ENCODE measurements at places on chromosomes 3 and 15.
A peak's percentile ranks its signal among the peaks of the same experiment; 100 is the strongest.

- DNase-seq: no peak
These were observed 42.7 kb downstream of the BFSP2 start for GRCh38 chr3:133442518-133442917.

GRCh38 chr15:49877117-49877872 is 241.7 kb downstream of the ATP8B4 start:
- DNase-seq: no peak

- no peak for DNase-seq
These were observed 69.4 kb upstream of the LIPC start for GRCh38 chr15:58362262-58362922.

DNA sequence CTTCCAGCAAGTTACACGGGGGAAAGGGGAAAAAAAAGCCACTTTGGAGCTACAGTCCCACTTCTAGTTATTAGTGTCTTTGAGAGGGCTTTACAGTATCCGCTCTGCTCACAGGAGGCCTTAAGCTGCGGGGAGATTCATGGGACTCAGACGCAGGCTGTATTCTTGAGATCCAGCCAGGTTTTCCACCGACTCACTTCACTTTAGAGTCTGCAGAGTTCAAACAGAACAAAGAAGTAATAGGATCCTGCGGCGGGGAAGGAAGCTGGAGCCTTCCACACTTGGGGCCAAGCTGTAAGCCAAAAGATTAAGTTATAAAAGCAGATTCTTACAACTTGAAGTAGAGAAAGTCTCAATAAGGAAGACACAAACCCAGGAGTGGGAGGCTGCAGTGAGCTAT is 60.2 kb upstream of the FAM174B start:
- no peak for DNase-seq

- DNase-seq: no peak
These were observed 60.9 kb upstream of the PYGO1 start for GRCh38 chr15:55649058-55649423.

DNA sequence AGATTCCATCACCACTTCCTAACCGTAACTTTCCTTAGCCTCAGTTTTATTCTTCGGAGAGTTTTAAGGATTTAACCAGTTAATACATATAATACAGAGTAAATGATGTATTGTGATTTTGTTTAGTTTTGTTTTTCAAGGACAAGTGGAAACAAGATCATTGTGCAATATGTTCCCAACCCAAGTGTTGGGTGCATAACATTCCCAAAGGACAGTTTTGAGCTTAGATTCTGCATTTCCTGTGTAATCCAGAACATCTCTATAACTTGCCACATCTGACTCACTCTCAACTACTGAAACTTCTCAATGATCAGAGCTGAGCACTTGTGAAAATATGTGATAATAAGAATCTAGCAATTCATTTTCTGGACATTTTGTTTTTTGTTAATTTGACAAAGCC is 466.1 kb upstream of the PPP2R3A start:
- no peak for DNase-seq

GRCh38 chr3:53318522-53318921 is 28.8 kb downstream of the DCP1A start:
- no peak for DNase-seq

GRCh38 chr3:49805897-49806701 is 3.0 kb downstream of the INKA1 start:
- DNase-seq: no peak

DNA sequence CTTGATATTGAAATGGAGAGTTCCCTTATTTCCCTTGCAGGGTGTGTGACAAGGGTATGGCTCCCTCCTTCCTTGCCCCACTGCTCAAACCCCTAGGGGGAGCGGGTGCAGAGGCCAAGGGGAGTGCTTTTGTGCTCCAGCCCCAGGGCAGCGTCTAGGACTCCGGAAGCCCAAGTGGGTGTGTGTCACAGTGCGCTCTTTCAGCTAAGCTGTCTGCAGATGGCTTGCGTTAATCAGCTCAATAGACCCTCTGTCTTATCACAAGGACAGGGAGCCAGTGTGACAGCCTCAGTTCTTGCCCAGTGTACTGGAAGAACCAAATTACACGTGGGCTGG is 523.6 kb upstream of the LMCD1 start:
- no peak for DNase-seq

DNA sequence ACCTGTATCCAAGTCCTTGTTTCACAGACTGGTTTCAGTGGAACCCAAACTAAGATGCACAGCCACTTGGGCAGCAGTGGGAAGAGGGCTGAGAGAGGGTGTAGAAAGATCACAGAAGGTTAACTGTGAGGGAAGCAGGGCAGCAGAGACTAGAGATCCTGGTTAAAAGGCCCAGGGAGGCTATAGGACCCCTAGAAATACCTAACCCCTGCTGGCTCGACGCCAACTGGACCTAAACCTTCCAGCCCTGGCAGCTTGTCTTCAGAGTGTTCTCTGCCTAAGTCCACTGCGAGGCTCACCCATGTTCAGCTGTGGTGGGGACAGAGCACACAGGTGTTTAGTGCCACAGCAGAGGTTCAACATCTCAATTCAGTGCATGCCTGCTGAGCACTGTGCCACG is 96.5 kb downstream of the ZNF621 start:
- DNase-seq: no peak

DNA sequence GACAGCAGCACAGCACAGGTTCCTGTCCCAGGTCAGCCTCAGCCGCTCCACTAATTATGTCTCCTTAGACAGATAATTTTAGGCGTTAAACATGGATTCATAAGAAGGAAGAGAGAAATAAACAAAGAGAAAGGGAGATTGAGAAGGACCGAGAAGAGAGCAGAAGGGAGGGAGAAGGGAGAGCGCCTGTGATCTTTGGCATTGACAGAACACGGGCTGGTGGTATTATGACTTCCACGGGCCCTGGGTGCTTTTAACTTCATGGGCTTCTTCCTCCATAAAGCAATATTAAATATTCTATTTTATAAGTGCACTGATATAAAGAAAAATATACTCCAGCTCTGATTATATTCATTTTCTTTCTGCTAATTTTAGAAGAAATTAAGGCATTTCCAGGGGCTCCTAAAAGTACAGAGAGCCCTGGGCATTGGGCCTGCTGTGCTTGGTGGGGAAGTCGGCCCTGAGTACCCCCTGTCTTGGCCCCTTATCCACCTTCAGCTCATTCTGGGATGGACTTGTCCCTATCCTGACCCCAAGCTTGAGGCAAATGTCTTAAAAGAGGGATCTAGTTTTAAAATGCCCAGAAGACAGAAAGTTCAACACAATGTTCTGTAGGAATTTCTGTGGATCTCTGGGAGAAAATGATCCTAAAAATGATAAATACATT is 135.3 kb downstream of the MEX3B start:
- no peak for DNase-seq

- DNase-seq: no peak
These were observed 270.2 kb upstream of the THBS1 start for GRCh38 chr15:39310633-39311032.

- peak; percentile 51 for DNase-seq
These were observed at the start of gene SLITRK3 for GRCh38 chr3:165195640-165196576. SLITRK3 (minus strand) TSS chr3:165196384; CDS start chr3:165190830, 5,554 bp downstream.

DNA sequence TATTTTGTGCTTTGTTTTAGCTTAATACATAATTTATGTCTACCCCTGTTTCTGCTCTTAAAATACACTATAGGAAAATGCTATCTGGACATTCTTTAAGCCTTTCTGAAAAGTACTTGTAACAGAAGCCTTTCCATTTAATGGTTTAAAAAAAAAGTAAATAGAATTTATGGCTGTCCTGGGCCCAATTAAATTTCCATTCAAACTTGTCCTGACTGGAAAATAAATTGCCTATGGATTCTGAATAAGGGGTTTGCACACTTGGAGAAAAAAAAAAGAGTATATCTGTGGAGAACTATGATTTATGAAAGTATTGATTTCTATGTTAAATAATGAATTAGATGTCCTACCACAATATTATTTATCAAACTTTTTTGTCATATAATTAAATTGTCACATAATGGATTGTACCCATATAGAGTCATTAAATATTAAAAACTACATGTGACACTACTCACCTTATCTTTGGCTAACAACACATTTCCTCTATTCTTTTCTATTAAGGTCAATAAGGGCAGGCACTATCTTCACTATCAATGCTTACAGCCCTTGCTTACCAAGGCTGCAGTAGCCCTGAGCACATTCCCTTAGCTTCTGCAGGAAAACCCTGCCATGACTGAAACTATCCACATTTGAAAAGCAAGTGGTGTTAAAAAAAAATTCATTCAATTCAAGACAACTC is 396.1 kb upstream of the ROBO2 start:
- no peak for DNase-seq

DNA sequence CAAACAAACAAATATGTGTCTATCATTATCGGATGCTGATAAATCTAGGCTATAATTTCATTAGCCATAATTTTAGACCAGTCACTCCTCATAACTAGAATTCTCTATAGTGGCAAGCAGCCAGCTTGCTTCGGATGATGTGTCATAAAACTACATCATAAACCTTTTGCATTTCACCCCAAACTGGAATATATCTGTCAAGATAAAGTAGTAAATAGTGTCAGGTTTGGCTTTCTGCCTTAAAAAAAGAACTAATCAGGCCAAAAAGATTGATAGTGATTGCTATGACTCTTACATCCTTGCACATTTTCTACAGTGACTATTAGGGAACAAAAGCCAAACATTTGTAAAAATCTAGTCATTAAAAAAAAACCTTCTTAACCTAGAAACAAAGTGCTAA is 51.0 kb downstream of the DPPA2 start:
- DNase-seq: no peak

- DNase-seq: no peak
These were observed 61.1 kb upstream of the GCNT3 start for GRCh38 chr15:59550530-59550929.

DNA sequence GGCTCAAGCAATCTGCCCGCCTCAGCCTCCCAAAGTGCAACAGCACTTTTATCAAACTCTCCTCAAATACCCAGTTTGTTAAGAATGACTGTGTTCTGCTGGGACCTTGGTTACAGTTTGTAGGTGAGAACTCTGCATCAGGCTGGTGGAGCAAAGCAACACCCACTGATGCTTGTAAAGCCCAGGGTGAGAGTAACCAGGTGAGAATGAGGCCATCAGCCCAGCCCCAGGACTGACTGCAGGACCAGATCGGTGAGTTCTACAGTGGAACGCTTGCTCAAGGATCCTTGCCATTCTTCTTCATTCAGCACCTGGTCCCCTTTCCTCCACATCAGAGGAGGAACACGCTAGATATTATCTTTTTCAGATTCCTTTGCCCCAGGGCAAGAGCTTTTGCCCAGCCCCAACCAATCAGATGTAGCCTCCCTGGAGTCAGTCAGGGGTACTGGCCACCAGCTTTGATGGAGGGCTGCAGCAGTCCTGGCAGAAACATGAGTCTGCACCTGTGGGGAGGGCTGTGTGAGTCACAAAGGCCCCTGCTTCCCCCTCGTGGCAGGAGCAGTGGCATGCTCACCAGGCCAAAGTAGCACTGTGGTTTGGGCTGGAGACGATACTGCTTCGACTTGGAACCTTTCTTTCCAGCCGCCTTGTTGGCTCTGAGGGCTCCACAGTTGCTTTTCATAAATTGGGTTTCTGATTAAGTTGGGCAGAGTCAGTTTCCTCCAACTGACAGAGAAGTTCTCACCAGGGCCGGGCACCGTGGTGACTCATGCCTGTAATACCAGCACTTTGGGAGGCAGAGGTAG is 3.5 kb upstream of the SHISA5 start:
- no peak for DNase-seq

DNA sequence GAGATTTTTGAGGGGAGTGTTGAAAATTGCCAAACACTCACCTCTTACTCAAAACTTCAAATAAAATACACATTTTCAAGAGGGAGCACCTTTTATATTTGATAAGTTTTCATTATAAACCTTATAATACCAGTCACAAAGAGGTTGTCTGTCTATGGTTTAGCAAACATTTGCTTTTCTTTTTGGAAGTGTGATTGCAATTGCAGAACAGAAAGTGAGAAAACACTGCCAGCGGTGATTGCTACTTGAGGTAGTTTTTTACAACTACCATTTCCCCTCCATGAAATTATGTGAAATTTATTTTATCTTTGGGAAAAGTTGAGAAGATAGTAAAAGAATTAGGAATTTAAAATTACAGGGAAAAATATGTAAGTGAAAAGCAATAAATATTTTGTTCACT is 20.1 kb downstream of the DIPK2A start:
- no peak for DNase-seq

GRCh38 chr15:37789881-37790280 is 144.6 kb upstream of the TMCO5A start:
- DNase-seq: no peak

GRCh38 chr3:161821591-161821990 is 325.0 kb downstream of the OTOL1 start:
- no peak for DNase-seq
